Tibial nerve (tissue), 4 donors: ENCODE measurements at places on chromosomes 6 and 20.
A peak's percentile ranks its signal among the peaks of the same experiment; 100 is the strongest.

DNA sequence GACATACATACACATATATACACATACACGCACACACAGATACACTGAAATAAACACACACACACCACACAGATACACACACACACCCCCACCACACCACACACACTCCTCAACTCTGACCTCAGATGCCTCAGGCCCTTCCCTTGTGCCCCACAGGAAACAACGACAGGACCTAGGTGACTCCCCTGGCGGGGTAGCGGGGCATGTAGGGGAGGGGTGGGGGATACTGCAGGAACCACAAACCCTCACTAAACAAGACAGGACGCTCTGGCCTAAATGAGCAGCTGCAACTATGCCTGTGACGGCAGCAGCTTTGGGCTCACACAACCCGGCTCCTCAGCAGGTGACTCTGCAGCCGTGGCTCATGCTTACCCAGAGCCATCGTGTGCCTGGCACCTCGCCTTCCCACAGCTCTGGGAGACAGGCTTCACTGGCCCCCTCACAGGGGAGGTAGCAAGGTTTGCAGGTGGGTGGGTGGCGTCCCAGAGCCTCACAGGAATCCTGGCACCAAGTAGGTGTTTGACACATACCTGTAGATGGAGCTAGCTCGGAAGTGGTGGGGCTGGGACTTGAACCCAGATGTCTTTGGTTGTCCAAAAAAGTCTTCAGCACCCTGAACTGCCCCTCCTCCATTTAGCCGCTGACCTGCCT is 100.8 kb downstream of the GRM4 start:
- H3K27ac ChIP-seq, result no peak overlapping the region
- no peak for DNase-seq
- no peaks in the 10 kb centered on the region for H3K27me3 ChIP-seq
- H3K4me3 ChIP-seq, result no peak overlapping the region
- no peaks in the 10 kb centered on the region for H3K4me1 ChIP-seq

- DNase-seq, result no peak
- no peaks in the 10 kb centered on the region for H3K27me3 ChIP-seq
- no peak overlapping the region for H3K27ac ChIP-seq
- no peaks in the 10 kb centered on the region for H3K4me1 ChIP-seq
- no peak overlapping the region for H3K4me3 ChIP-seq
Measured at GRCh38 chr6:108210556-108210955, 44.7 kb downstream of the NR2E1 start.

DNA sequence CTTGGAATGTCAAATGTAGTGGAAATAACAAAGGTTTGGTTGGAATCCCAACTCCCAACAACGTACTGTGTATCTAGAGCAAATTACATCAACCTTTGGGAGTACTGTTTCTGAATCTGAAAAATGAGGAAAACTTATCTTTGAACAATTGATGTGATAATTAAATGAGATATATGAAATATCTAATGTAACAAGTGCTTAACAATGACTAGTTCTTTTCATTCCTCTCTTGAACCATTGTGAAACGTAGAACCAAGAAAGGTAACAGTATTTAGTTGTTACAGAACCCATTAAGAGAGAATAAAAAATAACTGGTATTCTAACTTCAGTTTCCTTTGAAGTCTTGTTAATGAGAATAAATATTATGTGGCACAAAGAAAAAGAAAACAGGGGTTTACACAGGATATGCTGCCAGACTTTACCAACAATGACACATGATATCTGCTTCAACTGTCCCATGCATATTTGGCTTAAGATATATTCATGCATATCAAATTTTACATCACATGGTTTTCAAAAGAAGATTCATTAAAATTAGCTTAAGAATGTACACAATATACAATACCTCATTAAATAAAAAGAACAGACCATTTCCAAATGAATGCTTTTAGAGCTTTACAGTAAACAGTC is 111.8 kb downstream of the ATG5 start:
- H3K4me3 ChIP-seq, result no peak overlapping the region
- H3K27me3 ChIP-seq, result no peaks in the 10 kb centered on the region
- H3K36me3 ChIP-seq, result no peaks in the 10 kb centered on the region
- no peak for DNase-seq
- H3K4me1 ChIP-seq, result no peaks in the 10 kb centered on the region
- no peak overlapping the region for H3K27ac ChIP-seq

DNA sequence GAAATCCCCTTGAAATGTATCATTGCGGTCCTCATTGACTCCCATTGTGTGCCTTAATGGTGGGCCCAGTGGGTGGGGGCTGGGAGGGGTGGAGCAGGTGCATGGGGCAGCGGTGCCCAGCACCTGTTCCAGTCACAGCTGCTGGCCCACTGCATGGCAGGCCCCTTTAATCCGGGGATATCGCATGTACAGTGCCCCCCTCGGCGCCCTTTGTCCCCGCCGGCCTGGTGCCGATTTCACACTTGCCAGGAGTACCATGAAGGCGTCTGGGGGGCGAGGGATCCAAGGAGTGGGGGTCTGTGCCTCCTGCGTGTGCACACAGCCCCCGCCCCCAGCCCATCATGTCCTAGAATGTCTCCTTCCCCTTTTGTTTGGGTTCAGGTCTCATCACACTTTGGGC is 2.8 kb downstream of the SNAI1 start:
- peak overlapping the region; percentile 57 for H3K4me3 ChIP-seq
- peaks cover 47% of the 10 kb centered on the region for H3K4me1 ChIP-seq
- no peak for DNase-seq

DNA sequence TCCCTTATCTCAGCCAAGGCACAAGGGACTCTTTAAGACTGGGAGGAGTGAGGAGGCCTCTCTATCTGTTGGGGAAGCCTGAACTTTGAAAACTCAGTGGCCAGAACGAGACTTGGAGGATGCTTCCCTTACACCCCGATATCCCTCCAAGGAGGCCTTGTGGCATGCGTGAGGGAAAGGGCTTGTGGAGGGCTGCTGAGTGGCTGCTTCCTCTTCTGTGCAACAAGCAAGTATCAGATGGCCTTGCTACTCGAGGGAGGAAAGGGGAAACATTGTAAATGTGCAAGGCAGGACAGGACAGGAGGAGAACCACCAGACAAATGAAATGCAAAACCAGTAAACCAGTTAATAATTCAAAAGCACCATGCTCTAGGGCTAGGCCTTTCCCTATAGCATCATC is 306.5 kb upstream of the MAP3K7 start:
- peaks cover 4% of the 10 kb centered on the region for H3K4me1 ChIP-seq
- H3K36me3 ChIP-seq, result no peaks in the 10 kb centered on the region
- no peak overlapping the region for H3K27ac ChIP-seq
- no peak for DNase-seq

DNA sequence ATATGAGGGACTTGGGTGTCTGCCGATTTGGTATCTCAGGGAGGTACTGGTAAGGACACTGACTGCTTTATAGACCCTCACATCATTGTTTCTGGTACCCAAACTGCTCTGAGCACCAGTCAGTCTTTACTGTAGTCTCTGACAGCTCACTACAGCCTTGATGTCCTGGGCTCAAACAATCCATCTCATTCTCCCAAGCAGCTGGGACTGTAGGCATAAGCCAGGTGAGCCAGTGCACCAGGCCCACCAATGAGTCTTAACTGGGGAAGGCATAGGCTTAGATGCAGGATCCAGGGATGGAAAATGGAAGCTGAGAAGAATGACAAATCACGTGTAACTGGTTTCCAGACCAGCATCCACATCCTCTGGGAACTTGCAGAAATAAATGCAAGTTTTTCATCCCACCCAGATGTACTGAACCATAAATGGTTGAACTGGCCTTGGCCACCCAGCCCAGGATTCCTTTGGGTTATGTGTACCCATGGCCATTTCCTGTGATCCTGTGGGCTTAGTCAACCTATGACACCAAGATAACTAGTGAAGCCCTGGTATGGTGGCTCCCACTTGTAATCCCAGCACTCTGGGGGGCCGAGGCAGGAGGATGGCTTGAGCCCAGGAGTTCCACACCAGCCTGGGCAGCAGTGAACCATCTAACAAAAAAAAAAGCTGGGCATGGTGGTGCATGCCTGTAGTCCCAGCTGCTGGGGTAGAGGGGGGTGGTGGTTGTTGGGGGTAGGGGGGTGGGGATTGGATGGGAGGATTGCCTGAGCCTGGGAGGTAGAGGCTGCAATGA is 5.8 kb downstream of the TUBB start:
- peaks cover 24% of the 10 kb centered on the region for H3K36me3 ChIP-seq
- no peak overlapping the region for H3K4me3 ChIP-seq
- no peak overlapping the region for H3K27ac ChIP-seq

DNA sequence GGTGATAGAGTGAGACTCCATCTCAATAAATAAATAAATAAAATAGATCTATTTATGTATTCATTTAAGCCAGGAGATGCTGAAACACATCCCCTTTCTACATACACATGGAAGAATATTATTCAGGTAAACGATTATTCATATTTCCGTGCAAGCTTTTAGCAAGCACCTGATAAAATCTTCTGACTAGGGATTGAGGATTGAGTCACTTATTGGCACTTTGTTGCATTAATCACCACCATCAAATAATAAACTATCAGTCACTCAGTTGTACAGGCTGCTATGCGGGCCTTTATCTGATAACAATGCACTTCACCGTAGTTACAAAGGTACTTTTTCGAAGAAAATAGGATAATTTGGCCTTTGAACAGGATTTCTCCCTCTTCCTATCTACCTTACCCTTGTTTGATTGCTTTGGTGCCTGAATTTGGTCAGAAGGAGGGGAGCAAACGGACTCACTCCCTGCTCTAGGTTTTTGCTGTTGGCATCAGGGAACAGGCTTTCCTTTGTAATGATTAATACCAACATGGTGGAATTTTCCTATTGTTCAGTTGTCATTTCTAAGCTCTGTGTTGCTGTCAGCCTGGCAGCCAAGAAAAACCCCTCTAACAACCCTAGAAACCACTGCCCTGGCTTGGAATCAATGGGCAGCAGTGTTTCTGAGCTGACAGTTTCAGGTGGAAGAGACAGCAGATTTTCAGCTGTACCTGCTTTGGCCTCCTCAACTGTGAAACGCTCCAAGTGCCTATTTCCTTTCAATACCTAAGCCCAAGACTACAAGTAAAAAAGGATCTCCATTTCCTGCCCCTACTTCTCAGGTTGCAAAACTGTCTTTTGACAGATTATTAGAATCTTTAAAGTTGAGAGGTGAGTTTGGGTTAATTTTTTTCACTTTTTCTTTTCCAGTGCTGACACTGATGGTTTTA is 63.0 kb downstream of the MYB start:
- no peak overlapping the region for H3K4me3 ChIP-seq
- H3K27me3 ChIP-seq, result no peaks in the 10 kb centered on the region
- no peaks in the 10 kb centered on the region for H3K36me3 ChIP-seq
- no peak for DNase-seq

GRCh38 chr6:56624046-56624727 is 18.5 kb downstream of the DST start:
- no peak overlapping the region for H3K27ac ChIP-seq
- no peak for DNase-seq
- no peak overlapping the region for H3K4me3 ChIP-seq
- H3K27me3 ChIP-seq, result no peaks in the 10 kb centered on the region
- H3K4me1 ChIP-seq, result no peaks in the 10 kb centered on the region

GRCh38 chr6:138331984-138332383 is 45.7 kb upstream of the SMIM28 start:
- no peaks in the 10 kb centered on the region for H3K36me3 ChIP-seq
- H3K27me3 ChIP-seq, result no peaks in the 10 kb centered on the region
- H3K4me3 ChIP-seq, result no peak overlapping the region

- peak overlapping the region; percentile 88 for H3K27ac ChIP-seq
- H3K27me3 ChIP-seq, result no peaks in the 10 kb centered on the region
- no peak overlapping the region for H3K4me3 ChIP-seq
- H3K36me3 ChIP-seq, result no peaks in the 10 kb centered on the region
- H3K4me1 ChIP-seq, result peaks cover 16% of the 10 kb centered on the region
- DNase-seq, result no peak
Measured at GRCh38 chr6:1574083-1574761, 35.5 kb upstream of the FOXC1 start.

DNA sequence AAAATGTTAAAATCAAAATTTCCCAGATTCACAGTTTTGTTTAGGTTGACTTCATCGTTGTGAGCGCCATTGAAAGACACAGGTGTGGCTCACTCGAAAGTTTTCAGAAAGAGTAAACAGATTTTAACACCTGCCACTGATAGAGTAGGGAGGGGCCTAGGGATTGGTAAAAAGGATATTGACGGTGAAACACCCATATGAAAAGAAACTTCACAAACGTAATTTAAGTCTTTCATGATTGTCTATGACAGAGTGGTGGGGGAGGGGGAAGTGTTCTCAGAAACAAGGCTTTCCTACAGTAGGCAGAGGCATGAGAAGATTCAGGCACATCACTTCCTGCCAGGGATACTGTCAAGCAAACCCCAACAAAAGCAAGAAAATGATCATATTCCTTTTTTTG is 101.4 kb downstream of the PERP start:
- no peaks in the 10 kb centered on the region for H3K36me3 ChIP-seq
- no peak for DNase-seq
- no peaks in the 10 kb centered on the region for H3K4me1 ChIP-seq
- H3K27ac ChIP-seq, result no peak overlapping the region
- H3K27me3 ChIP-seq, result no peaks in the 10 kb centered on the region
- no peak overlapping the region for H3K4me3 ChIP-seq

- H3K4me1 ChIP-seq, result peaks cover 19% of the 10 kb centered on the region
- no peaks in the 10 kb centered on the region for H3K27me3 ChIP-seq
- no peak for DNase-seq
- no peaks in the 10 kb centered on the region for H3K36me3 ChIP-seq
- H3K27ac ChIP-seq, result no peak overlapping the region
- H3K4me3 ChIP-seq, result no peak overlapping the region
Measured at GRCh38 chr6:142296975-142297604, 4.7 kb upstream of the ADGRG6 start.

DNA sequence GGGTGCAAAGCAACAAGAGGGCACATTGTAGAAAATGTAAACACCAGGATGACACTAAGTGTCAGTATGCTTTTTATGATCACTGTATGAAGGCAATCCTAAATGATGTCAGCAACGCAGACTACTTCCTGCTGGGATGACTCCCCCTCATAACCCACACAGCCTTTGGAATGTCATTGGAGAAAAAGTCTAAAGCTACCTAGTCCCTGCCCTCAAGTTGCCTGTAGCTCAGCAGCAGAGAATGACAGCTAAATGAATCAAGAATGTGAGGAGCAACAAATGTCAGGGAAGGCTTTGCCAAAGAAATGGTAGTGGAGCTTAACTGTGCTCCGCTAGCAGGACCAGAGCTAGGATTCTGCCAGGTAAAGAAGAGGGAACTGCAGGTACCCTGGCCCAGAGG is 555.6 kb downstream of the CD83 start:
- no peak overlapping the region for H3K27ac ChIP-seq
- no peaks in the 10 kb centered on the region for H3K4me1 ChIP-seq
- H3K36me3 ChIP-seq, result no peaks in the 10 kb centered on the region

- H3K27me3 ChIP-seq, result no peaks in the 10 kb centered on the region
- DNase-seq, result no peak
- peak overlapping the region; percentile 70 for H3K4me3 ChIP-seq
- H3K4me1 ChIP-seq, result no peaks in the 10 kb centered on the region
- peak overlapping the region; percentile 82 for H3K27ac ChIP-seq
Measured at GRCh38 chr6:33426590-33427511, 7.0 kb downstream of the SYNGAP1 start.

GRCh38 chr20:2146080-2146867 is 44.6 kb downstream of the STK35 start:
- no peaks in the 10 kb centered on the region for H3K27me3 ChIP-seq
- H3K4me1 ChIP-seq, result peaks cover 3% of the 10 kb centered on the region
- no peak overlapping the region for H3K27ac ChIP-seq
